ENCODE measurements at places on chromosomes 6 and 20.

DNA sequence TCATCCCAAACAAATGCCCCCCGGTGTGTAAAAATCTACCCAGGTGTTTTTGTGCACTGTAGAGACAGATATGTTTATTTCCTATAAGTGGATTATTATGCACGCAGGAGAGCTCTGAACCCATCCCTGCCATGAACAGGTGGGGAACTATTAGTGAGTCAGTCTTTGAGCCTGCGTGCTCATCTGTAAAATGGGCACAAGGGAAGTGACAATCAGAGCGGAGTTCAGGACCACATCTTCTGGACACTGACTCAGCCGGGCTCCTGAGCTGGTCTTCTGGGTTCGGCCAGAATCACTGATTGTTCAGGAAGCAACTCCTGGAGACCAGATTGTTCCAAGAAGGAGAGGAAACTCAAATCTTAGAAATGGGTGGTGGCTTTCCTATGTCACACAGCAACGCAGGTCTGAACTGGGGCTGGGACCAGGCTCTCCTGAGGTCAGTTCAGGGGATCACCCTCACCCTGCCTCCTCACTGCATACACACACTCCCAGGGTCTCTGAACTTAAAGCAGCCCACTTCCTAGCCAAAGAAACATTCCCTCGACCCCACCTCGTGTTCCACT is 27.3 kb upstream of the TGM2 start:
- no peak for DNase-seq

GRCh38 chr6:88662163-88662580 is 301.2 kb downstream of the RNGTT start:
- DNase-seq = no peak

GRCh38 chr6:116439522-116440051 is 21.6 kb upstream of the CALHM6 start:
- DNase-seq = no peak

DNA sequence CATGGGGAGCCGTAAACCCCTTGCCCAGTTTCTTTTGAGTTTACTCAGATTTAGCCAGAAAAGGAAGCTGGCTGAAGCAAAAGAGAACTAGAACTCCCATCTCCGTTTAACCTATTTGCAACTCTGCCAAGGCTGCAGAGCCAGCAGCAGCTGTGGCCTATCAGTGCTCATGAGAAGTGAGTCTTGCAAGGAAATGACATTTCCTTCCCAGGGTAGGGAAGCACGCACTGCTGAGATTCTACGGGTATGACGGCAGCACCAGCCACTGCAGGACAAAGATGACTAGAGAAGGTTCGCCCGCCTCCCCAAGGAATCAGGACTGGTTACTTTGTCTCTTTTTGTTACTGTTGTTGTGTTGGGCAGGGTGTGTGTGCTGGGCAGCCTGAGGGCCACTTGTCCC is 47.6 kb downstream of the PPP1R3G start:
- DNase-seq = no peak

DNA sequence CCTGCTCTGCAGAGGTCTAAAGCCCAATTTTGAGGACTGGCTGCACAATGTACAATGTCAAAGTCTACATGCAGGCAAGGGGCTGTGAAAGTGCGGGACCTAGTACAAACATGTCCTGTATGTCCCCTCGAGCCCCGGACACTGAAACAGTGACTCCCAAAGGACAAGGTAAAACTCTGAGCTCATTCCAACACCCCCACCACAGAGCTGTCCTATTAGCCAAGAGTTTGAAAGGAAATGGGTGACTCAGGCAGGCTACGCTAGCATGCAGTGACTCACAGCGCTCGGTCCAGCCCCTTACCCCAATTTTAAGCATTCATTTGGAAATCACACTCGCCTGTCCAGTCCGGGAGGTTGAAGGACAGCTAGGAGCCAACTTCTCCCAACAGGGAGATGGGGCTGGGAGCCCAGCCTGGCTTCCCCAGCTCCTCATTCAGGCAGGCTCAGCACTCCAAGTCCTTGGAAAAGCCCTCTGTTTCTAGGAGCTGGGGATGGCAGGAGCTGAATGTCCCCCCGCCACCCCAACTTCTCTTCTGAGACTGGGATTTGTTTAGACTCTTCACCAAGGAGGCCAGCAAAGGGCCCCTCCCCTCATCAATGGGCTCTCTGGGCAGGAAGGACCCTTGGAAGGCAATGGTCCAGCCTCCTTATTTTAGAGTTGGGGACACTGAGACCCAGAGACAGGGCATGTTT is 3.9 kb downstream of the SDC4 start:
- DNase-seq = peak; percentile 37

- no peak for DNase-seq
These were observed 110.3 kb upstream of the BACH2 start for GRCh38 chr6:90406957-90407356.

DNA sequence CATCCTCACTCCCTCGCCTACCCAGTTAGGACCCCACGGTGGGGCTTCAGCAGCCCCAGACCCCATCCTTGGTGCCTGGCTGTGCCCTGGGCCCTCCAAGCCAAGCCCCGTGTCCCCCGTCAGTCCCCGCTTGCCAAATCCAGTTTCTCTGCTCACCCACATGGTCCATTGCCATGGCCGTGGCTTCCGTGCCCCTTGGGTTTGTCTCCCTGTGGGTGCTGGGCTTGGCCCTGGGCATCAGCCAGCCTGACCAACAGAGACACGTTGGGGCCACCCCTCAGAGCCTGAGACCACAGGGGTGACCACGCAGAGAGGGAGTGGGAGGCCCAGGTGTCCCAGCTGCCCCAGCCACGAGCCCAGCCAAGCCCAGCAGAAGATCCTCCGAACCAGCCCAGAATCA is 7.7 kb downstream of the SS18L1 start:
- no peak for DNase-seq

DNA sequence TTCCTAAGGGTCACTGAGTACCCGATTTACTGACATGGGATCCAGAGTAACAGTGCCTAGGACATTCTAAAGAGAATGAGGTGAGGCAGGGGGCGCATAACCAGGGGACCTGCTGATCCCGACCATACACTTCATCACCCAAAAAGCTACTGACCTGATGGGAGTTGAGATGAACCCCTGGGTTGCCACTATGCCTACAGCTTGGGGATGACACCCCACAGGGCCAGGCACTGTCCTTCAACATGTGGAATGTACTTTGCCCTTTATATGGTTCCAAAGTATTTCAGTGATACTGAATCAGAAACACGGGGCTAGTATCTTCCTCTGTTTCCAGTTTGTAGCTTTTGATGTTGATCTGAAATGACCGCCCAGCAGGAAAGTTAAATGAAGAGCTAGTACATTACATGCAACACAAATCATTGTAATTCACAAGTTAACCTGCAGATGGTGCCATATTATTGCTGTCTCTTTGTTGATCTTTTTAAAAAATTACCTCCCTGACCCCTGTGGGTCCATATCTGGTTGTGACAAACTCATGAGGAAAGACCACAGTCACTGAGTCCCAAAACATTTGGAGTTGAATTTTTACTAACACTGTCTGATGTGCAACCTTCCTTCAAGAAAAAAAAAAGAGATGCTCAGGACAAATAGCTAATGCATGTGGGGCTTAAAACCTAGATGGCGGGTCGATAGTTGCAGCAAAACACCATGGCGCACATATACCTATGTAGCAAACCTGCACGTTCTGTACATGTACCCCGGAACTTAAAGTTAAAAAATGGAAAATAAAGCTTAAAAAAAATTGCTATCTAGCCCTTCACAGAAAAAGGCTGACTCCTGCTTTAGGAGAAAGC is 42.7 kb upstream of the GCNT2 start:
- peak; percentile 50 for DNase-seq

DNA sequence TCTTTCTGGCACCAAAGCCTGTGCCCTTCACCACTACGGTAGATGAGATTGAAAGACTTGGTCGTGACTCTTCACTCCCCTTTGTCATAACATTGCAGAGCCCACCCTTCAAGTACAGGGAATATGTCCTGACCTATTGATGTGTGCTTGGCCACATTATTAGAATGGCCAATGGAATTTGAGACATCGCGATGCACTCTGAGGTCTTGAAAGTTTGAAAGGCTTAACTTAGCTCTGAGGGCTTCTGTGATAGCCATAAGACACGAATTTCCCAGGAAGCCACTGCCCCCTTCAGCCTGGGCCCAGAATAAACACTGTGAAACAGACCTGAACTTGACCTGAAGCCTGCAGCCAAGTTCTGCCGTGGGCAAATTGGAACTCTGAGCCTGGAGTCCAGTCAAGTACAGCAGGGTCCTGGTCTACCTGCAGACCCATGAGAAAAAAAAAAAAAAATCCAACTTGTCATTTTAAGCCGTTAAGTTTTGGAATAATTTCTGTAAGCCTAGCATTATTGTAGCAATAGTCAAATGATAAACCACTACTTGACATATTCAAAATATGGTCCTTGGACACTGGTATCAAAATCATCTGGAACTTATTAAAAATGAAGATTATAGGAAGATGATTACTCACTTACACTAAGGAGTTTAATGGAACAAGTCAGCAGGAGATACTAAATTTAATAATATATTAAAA is 36.9 kb upstream of the TRAF3IP2 start:
- DNase-seq = peak; percentile 40

GRCh38 chr6:53287336-53288225 is 61.2 kb downstream of the ELOVL5 start:
- DNase-seq = no peak

DNA sequence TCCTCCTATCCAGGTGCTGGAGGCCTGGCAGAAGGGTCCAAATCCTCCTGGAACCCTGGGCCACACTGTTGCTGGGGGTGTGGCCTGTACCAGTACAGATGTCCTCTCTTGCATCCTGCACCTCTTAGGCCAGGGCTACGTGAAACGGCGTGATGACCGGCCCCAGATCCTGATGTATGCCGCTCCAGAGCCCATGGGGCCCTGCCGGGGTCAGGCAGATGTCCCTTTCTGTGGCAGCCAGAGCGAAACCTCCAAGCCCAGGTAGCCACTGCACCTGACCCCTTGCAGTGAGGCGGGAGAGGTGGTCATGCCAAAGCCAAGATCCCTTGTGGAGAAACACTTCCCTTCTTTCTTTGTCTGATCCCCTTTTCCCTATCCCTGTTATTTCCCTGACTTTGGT is 14.2 kb downstream of the DNPH1 start:
- DNase-seq = no peak

DNA sequence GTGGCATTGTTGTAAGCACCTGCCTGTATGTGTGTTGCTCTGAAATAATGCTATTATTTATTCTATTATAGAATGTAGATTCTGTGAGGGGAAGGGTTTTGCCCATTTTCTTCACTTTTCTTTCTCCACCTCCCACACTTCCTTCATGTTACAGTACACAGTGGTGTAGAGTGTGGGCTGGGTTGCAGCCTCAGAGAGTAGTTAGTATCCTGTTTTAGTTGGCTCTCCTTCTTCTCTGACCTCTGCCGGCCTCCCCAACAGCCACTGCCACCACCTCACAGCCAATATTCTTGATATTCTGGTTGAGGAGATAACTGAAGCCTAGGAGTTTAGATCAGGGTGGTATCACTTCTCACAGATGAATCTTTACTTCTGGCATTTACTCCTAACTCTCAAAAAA is 143.4 kb downstream of the BCKDHB start:
- no peak for DNase-seq

- DNase-seq = peak; percentile 54
These were observed 115.9 kb downstream of the FYN start for GRCh38 chr6:111757342-111757741.

GRCh38 chr6:118354641-118355040 is 193.5 kb upstream of the PLN start:
- DNase-seq = peak; percentile 8

DNA sequence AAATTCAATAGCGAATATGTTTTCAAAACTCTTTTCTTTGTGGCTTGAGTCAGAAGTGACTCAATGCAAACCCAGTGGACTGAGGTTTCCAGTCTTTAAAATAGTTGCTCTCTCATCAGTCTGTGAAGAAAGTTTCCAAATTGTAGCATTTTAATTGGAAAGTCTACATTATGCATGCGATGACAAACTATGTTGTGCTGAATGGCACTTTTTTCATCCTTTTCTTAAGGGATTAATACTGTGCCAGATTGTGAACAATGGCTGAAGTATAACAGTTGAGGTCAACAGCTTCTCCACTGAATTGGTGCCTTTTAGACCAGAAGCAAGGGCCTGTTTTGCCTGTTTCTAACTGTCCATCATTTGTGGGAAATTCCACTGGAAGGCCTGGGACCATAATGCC is 377.1 kb downstream of the BTBD9 start:
- DNase-seq = peak; percentile 2

- no peak for DNase-seq
These were observed 639.2 kb downstream of the RFPL4B start for GRCh38 chr6:112986321-112986720.

All from activated CD4-positive, alpha-beta T cell treated with anti-CD3 and anti-CD28 coated beads, Interleukin-2, amount 50 U/mL, for 16 hours (primary cell).